Urinary bladder (tissue), 4 donors: ENCODE measurements at places on chromosomes 3 and 15. TPM values are rescaled to one million over a fixed set of nuclear protein-coding genes. Genes with fewer than 3 reads are reported as not detected.

DNA sequence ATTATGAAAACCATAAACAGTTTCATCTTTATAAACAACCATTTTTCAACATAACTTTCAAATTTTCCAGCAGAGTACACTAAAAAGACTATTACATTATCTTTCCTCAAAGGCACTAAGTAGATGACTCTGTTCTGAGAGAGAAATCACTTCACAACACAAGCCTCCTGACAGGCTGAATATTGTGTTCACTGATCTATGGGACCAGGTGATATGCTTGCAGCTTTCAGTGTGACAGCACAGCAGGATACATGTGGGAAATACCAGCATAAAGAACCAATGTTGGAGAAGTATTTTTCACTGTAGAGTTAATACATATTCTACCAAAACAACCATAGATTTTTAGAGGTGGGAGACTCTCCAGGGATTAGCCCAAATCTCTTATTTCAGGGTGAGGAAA is 350.6 kb downstream of the PLCL2 start:
- DNase-seq: no peak

Gene ZNF80
- not detected for total RNA-seq

Gene HRG
- total RNA-seq: not detected

DNA sequence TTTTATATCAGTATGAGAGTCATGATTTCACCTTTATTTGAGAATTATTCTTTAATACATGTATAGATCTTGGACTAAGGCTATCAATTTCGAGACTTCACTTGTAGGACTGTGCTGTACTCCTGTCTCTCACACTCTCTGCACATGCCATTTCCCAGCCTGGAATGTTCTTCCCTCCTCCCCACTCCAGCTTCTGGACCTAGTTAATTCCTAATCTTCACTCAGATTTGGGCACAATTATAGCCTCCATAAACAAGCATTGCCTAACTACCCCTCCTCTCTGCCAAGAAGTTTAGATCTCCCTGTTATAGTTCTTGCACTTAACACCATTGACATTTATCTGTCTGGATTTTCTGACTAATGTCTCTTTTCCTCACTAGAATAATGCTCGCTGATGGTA is 88.3 kb downstream of the FHIT start:
- DNase-seq: no peak

- DNase-seq: no peak
These were observed 775 bp downstream of the TTC21A start for GRCh38 chr3:39108200-39108710.

DNA sequence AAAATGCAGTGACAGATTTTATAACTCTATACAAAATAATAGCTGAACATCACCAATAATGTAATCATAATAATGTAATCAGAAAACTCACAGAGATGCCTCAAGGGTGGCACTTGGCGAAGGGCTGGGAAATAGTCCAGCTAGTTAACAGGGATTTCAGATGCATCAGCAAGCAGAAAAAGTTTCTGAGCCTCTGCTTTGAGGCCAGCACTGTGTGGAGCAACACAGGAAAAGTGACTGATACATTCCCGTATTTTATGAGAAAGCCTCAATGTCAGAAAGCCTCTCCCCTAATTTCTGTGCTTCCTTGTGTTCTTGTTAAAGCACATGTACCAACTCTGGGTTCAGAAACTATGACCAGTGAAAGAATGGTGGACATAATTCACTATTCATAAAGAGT is 304.8 kb downstream of the VPS13C start:
- no peak for DNase-seq

GRCh38 chr3:114308830-114309229 is 15.0 kb downstream of the TIGIT start:
- DNase-seq: no peak

- DNase-seq: no peak
These were observed 36.9 kb downstream of the PLS1 start for GRCh38 chr3:142633073-142633472.

- DNase-seq: no peak
These were observed 8.4 kb upstream of the RTP1 start for GRCh38 chr3:187188931-187189330.

DNA sequence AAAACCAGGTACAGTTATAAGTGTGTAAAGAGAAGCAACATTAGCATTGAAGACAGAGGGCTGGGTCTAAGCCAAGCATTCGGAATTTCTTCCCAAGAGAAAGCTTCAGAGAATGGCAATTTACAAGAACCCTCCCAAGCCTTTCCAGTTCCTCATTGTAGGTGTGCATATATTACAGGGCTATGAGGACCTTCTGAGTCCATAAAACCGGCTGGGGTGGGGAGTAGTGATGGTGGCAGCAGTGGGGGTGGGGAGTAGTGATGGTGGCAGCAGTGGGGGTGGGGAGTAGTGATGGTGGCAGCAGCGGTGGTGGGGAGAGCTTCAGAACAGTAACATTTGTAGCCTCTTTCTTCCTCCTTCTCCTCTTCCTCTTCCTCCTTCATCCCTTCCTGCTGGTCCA is 368.7 kb upstream of the UMPS start:
- DNase-seq: no peak

Gene CCDC32
- total RNA-seq: 20.8 TPM

- DNase-seq: no peak
These were observed 36.0 kb upstream of the RASA2 start for GRCh38 chr3:141450727-141451375.

Gene CATSPER2
- 4.7 TPM for total RNA-seq

GRCh38 chr3:34856081-34856947 is 783.0 kb upstream of the ARPP21 start:
- DNase-seq: no peak

DNA sequence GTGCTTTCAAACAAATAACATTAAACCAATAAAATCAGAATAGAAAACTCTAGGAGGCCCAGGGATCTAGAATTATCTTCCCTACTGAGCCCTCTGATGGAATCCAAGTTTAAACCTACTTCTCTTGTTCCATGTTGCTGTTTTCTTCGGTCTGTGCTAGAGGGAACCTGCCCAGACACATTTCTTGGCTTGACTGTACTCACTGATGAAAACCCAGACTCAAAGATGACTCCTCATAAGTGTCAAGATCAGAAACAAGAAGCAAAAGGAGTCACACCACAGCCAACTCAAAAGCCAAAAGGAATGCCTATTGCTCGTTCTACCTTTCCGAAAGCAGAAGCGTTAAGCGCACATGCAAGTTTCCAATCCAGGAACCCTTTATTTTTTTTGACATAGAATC is 31.6 kb downstream of the SCAP start:
- no peak for DNase-seq

Gene STRIT1
- total RNA-seq: 1.4 TPM

DNA sequence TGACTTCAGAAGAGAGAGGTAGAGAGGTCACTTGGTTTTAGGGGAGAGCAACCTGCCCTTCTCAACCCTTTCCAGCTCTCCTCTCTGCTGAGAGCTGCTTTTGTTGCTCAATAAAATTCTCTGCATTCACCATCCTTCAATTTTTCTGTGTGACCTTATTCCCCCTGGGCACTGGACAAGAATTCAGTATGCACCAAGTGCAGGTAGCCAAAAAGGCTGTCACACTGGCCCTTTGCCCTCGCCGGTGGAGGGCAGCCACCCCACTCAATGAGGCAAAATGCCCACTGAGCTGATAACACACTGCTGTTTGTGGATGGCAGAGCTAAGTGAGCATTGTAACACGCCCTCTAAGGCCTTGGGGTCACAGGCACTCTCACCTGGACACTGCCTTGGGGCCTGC is 12.9 kb downstream of the PGBD4 start:
- no peak for DNase-seq

DNA sequence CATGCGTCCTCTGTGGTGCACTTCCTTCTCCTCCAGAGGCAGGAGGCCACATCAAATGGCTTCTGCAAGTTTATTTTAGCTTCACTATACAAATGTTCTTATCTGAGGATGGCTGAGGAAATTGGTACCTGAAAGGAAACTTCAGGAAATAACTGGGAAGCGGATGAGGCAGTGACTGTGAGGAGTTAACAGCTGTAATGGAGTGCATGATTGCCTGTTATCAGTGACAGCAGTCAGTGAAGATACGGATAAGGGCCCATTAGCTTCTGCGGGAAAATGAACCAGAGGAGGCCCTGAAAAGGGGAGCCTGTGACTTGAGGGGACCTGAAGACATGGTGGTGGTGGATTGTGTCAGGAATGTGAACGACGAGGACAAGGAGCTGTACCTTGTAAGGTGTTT is 51.8 kb downstream of the SPATA16 start:
- DNase-seq: no peak

DNA sequence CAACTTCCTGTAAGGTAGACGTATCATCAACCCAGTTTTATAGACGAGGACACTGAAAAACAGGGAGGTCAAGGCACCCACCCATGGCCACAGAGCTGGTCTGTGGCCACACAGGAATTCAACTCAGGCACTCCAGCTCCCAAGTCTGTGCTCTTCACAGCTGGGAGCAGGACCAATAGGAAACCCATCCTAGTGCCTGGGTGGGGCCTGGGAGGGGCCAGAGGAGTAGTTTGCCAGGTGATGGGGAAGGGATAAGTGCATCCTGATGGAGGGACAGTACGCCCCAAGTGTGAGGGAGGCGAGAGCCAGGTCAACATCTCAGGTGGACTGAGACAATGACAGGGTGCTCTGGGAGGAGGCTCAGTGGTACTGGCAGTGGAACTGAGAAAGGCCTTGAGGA is 22.0 kb downstream of the KIF9 start:
- no peak for DNase-seq

- no peak for DNase-seq
These were observed 4.9 kb downstream of the BTD start for GRCh38 chr3:15606434-15606891.

DNA sequence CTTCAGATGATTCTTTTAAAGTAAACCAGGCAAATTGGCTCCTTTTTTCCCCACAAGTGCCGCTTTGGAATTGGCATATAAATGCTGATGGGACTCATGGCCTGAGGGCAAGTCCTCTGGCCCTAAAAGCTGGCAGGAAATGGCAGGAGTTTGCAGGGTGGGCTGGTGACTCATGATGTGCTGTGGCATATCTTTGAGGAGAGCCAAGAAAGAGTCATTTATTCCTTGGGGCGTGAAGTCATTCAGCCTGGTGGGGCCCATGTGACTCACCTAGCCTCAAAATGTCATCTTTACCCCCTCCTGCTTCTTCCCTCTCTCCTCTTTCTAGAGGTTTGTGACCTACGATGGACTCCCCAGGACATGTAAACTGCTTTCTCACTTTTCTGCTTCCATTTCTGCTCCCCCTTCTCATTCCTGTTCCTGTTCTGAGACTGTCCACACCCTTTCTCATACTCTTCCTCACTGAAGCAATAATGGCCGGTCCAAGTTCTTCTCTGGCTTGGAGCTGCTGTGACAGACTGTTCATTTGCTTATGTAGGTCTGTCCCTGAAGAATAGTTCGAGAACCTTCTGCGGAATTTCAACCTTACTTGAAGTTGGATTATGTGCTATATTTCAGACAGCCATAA is 326.1 kb downstream of the SATB1 start:
- no peak for DNase-seq

Gene CHRNA7
- 3.8 TPM for total RNA-seq

DNA sequence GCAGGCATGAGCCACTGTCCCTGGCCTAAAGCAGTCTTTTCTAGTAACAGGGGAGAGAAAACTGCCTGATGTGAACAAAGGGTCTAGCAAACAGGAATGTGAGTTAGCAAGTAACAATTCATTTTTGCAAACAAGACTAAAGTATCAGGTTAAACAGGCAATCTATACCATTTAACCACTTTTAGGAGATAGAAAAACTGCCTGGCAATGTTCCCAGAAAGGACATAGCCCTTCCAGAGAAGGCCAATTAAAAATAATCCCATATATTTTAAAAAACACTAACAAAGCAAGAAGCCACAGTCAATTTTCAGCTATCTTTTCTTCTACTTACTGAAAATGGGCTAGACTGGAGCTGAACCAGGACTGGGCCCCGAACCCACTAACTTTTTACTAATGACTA is 6.3 kb downstream of the RBSN start:
- DNase-seq: no peak

DNA sequence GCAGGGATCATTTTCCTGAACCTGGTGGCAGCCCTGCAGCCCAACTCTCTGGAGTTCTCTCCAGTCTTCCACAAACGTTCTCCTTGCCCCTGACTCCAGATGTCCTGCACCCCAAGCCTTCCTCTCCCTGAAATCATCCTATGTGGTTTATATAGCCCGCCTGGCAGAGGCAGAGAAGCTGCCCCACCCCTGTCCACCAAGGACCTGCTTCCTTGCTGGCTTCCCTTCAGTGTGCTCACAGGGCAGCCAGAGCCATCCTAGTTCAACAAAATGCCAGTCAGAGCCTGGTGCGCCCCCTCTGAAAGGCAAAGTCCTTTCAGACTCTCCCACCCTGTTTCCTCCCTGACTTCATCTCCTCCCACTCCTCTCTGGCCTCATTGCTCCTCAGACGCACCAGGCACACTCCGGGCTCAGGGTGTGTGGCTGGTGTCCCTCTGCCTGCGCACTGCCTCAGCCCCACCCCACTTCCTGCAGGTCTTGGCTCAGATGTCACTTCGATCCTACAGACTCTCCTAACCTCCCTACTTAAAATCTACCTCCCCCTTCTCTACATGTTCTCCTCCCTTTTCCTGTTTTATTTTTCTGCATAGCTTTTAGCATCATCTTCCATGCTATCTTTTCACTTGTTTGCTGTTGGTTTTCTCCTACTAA is 5.9 kb downstream of the KBTBD13 start:
- DNase-seq: no peak

GRCh38 chr3:16667633-16668032 is 62.4 kb upstream of the DAZL start:
- no peak for DNase-seq

GRCh38 chr15:78085928-78086327 is 6.4 kb upstream of the SH2D7 start:
- DNase-seq: no peak

DNA sequence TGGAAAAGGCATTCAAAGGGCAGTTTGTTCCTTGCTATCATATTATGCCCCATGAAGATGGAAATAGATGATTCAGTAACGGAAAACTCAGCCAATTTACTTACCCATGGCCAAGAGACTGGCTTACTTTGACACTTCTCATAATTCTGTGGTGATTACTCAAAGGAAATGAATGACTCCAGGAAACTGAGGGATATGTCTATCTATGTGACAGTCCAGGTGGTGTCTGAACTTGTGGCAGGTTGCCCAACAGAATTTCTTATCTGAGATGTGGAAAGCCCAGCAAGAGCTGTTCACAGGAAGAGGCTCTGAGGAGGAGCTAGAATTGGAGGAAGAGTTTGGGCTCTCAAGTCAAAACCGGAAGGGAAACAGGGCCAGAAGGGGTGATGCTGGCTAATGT is 91.2 kb downstream of the KCNAB1 start:
- DNase-seq: no peak

- no peak for DNase-seq
These were observed 123.3 kb upstream of the MME start for GRCh38 chr3:154956815-154957214.

DNA sequence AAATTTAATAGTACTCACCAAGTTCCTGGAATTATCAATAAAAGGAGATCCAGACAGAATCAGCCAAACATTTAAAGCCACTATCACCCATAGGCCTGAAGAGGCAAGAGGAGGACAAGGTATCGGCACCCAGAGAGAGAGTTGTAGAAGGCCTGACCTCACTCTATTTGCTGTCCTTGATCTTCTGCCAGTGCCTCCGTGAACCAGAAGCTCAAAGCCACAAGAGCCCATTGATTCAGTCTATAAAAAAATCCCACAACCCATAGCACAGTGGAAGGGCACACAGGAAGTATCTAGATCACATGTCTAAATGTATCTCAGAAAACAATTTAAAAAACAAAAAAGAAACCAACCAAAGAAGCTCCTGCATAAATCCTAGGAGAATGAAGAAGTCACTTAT is 68.6 kb upstream of the FAM174B start:
- DNase-seq: no peak
